ENCODE measurements at places on chromosomes 11 and 22.
A peak's percentile ranks its signal among the peaks of the same experiment; 100 is the strongest.

DNA sequence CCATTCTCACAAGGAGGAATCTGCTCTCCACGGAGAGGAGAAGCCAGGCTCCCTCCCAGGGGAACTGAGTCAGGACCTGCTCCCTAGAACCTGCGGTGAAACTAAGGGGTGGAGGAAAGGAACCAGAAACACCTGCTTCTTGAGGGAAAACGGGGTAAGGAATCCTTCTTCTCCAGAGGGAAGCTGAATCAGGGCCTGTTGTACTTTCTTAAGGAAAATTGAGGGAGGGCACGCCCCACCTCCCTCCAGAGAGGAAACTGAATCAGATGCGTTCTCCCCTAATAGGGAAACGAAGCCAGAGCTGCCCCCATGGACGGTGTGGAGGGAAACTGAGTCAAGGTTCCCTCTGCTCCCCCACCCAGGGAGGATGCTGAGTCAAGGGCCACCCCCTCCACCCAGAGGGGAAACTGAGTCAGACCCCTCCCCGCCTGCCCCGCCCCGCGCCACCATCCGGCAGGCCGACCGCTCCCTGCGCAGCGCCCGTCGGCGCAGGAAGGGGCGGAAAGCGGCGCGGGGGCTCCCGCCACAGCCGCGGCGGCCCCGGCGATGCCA, 393 bp downstream of the RELA start:
- no peak for DNase-seq

DNA sequence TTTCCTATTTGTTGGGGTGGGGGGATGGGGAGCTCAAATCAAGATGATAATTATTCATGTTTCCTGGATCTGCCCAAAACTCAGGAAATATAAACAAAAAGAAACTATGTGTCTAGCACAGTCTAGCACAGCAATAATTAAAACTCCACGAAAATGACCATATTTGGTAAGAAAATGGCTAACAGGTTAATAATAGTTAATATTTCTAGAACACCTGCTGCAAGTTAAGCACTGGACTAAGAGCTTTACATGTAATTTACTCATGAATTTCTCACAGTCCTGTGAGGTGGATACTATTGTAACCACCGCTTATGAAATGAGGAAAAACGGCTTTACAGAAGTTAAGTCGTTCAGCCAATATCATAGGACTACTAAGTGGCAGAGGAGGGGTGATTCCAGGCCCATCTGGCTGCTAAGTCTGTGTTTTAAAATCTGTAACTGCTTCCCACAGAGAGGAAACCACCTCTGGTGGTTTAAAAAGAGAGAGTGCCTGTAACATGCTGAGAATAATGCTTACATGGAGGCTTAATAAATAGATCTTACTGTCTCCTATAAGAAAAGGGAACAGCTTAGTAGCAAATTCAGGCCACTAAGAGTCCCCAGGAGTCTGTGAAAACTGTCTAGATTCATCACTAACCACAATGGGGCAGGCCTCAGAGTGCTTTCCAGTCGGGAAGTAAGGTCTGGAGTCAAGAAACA, 11.0 kb upstream of the AMOTL1 start:
- no peak for DNase-seq

- no peak for DNase-seq
Observed at GRCh38 chr11:91394727-91395414, 829.7 kb upstream of the FAT3 start.

- DNase-seq: no peak
Observed at GRCh38 chr11:126838779-126839178, 161.8 kb downstream of the KIRREL3 start.

DNA sequence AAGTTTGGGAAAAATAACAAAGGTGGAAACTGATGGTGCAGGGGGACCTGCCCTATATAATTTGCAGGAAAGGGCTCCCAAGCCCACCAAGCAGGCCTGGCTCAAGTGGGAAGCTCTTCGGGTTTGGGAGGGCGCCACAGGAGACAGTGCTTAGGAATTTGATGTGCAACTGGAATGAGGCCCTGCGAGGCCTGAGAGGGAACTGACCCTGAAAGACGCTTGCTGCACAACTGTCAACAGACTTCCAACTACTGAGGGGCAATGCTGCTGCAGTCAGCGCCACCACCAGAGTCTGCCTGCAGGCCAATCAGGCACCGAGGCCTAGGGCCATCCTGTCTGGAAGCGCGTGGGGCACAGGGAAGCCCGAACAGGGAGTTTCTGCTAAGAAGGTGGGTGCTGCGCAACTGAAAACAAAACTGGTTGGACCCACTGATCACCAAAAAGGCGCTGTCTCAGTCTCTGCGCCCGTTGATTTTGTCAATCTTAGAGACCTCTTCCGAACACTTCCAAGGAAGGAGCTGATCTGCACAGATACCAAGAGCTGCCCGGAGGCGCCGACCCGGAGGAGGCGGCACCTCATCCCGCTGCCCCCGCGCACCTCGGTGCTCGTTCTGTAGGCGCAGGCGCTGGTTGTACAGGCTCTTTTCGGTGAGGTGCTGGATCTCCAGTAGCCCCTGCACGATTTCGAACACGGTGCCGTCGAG, 667 bp downstream of the DGCR6L start:
- no peak for DNase-seq

GRCh38 chr11:18671246-18671645, 27.3 kb upstream of the TMEM86A start:
- no peak for DNase-seq

DNA sequence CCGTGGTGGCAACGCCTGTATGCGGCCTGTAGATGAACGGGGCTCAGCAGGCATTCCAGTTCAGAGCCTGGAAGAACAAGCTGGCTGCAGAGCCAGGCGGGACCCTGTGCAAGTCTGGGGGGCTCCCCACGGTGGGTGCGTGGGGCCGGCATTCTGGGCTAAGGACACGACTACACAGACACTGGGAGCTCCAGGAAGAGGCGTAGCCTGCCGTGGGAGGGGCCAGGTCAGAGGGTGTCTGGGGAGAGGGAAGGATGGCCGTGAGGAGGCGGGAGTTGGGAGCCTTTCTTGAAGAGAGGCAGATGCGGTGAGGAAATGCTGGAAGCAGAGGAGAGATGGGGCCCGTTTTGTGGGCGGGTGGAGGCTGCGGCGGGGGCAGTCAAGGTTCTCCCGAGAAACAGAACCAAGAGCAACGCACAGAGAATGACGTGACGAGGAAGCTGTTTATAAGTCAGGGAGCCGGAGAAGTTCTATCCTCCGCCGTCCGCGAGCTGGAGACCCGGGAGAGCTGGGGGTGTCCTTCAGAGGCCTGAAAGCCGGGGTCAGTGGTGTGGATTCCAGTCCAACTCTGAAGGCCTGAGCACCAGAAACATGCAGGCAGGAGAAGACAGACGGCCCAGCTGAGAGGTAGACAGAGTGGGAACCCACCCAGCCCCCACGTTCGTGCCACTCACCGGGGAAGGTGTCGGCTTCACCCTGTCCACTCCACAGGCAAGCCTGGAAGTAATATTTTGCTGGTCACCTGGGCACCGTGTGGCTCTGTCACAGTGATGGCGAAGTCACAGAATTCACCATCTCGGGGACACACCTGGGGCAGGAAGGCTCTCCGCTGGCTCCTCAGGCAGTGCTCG, 529.6 kb downstream of the BRD1 start:
- no peak for DNase-seq

DNA sequence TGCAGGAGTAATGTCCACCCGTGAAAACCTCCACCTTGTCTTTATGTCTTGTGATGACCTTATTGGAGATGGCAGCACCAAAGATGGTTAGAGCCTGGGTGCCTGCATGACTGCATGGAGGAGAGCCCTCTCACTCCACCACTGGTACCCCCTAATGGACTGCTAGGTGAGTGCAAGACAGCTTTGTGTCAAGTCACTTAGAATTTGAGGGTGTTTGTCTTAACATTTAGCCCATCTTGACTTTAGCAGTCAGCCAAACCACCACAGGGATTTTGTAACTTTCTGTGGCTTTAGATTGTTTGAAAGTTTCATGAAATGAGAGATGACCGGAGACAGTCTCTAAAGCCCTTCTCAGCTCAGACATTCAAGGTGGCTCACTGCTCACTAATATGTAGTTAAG, 232.9 kb upstream of the NCAM1 start:
- DNase-seq: no peak

DNA sequence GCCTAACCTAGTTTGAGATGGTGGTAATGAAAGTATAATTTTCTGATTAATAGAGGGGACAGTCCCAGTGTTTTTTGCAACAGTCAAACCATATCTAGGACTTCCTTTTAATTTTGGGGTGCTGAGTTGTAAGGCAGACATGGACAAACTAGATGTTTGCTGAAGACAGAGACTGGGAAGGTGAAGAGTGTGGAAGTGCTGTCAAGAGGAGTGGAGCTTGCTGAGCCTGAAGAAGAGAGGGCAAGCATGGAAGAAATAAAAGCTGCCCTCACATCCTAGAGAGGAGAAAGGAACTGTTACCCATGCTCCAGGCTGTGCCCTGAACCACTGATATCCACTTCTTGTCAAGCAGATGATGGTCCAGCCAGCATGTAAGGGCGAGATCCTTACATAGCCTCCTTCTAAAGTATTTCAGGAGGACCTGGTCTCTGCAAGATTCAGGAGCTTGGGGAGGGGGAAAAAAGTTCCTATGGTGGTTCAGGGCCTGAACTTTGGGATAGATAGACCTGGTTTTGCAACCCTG, 51.4 kb downstream of the PRR5L start:
- no peak for DNase-seq

DNA sequence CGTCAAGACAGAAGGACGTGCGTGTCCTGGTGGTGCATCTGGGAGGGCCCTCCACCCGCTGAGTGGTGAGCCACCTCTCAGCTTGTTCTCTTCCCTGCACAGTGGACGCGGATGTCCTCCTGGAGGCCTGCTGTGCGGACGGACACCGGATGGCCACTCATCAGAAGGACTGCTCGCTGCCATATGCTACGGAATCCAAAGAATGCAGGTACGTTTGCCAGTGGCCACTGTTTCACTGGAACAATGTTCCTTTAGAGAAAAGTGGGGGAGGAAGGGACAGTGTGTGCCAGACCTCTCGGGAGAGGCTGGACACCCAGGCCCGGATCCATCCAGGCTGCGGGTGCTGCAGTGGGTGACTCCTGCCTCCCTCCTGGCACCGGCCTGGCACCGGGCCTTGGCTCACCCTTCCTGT, 15.9 kb downstream of the FBLN1 start:
- DNase-seq: no peak

DNA sequence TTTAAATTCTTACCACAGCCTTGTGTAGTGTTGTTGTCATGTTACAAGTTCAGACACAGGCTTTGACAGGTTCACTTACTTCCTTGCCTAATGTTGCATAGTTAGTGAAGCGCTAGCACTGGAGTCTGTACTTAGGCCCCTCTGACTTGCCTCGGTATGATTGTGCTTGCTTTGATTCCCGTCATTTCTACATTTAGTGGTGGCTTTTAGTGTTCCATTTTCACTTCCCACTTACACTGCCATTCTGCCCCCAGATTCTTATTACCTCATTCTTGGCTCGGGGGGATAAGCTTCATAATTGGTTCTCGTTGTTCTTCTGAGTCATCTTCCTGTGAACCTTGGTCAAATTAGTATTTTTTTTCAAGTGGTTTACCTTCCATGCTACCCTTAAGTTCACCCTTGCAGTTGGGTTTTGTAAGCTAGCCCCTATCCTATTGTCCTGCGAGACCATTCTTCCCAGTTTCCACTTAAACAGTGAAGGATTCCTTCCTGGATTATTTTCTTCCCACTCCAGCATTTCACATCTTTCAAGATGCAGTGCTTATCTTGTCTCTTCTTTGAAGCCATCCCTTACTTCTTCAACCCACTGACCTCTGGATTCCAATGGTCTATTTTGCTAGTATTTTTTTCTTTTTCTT, 68.7 kb downstream of the DDX10 start:
- peak; percentile 16 for DNase-seq

DNA sequence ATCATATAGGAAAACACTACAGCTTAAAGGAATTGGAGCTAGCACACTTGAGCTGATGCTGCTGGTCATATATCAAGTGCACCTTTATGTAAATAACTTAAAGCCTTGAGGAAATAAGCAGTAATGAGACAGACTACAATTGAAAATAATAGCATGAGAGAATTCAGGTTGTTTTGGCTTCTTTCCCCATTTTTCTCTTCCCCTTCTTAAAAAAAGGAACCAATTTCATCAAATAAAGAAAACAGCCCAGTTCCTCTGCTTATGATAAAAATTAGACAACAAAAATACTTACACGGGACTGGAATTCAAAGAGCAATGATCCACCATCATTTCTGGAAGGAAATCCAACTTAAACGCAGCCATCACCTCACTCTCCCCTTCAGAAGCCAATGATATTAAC, 50.2 kb upstream of the RAPSN start:
- DNase-seq: no peak

- DNase-seq: no peak
Observed at GRCh38 chr11:120896687-120897086, 127.2 kb upstream of the TBCEL start.

- no peak for DNase-seq
Observed at GRCh38 chr11:130066338-130066737, 3.4 kb upstream of the APLP2 start.
